ENCODE measurements at places on chromosomes 6 and 20.

DNA sequence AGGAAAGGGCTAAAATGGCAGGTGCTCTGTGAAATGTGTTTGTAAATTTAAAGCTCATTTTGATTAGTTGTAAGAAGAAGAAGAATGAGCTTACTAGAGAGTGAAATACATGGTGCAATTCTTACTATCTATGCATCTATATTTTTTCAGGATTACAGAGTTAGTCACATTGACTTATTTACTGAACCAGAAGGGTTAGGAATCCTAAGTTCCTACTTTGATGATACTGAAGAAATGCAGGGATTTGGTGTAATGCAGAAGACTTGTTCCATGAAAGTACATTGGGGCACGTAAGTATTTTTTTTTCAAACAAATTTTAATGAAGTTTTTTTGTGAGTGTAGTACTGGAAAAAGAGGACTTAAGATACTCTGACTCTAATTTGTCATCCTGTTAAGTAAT lies 99.3 kb downstream of the RTN4IP1 start:
- DNase-seq = no peak

DNA sequence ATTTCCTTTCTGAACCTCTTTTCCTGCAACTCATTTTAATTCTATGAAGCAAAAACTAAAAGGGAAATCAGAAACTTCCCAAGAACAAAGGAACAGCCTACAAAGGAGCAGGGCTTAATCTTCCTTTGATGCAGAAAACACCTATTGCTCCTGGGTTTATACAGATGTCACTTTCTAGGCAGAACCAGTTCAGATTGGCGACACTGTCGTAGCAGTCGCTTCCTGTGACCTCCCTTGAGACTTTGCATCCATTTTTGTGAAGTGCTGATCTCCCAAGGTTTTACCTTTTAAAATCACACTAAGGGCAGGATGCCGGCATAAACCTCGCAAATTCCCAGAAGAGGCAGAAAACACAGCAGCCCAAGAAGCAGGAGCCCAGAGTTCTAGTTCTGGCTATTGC lies 40.1 kb downstream of the JAG1 start:
- no peak for DNase-seq

GRCh38 chr6:47713200-47713599 lies 14.8 kb downstream of the ADGRF4 start:
- DNase-seq = no peak

- no peak for DNase-seq
Observed at GRCh38 chr6:134245041-134245440, 72.9 kb downstream of the SGK1 start.

DNA sequence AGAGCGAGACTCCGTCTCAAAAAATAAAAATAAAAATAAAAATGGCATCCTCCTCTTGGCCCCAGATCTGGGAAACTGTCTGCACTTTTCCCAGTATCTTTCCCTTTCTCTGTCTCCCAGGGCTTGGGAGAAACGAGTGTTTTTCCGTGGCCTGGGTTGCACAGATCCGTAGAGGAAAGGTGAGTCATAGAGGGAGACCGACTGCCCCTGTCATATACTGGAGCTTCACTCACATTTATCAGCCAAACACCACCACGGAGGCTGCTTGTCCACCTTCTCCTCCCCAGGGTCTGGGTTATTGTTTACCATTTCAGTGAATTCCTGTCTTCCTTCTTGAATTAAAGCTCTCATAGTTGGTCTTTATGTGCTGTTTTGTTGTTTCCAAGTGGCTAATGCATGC lies 31.9 kb upstream of the EIF2S2 start:
- no peak for DNase-seq

- DNase-seq = no peak
Observed at GRCh38 chr6:157754351-157754750, 68.7 kb upstream of the SNX9 start.

- no peak for DNase-seq
Observed at GRCh38 chr20:53708129-53708968, 114.7 kb upstream of the ZNF217 start.

- no peak for DNase-seq
Observed at GRCh38 chr6:38027685-38028373, 208.3 kb downstream of the ZFAND3 start.

GRCh38 chr6:152127432-152128165 lies 320.1 kb downstream of the ESR1 start:
- no peak for DNase-seq

- DNase-seq = no peak
Observed at GRCh38 chr20:8008733-8009132, 10.8 kb downstream of the TMX4 start.

- no peak for DNase-seq
Observed at GRCh38 chr6:108877046-108877751, 29.0 kb downstream of the ARMC2 start.

- DNase-seq = no peak
Observed at GRCh38 chr6:25180630-25181349, 98.4 kb upstream of the CARMIL1 start.

DNA sequence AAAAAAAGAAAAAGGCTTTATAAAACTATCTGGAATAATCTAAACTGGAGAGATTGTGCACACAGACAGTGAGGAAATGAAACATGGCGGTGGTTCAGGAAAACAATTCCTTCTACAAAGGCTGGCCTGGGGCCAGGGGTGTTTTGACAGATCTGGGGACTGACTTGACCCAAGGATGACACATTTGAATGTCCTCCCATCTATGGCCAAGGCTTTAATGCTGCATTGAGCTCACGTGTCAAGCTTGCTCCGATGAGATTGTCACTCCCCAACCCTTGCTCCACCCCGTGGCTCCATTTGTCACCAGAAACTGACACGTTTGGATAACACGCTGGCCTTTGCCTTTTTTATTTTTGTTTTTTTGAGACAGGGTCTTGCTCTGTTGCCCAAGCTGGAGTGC lies 156.1 kb downstream of the ZFP64 start:
- no peak for DNase-seq

GRCh38 chr6:97113170-97113569 lies 169.8 kb downstream of the MMS22L start:
- no peak for DNase-seq

- DNase-seq = peak; percentile 18
Observed at GRCh38 chr20:63102721-63103375, 96.1 kb upstream of the BHLHE23 start.

DNA sequence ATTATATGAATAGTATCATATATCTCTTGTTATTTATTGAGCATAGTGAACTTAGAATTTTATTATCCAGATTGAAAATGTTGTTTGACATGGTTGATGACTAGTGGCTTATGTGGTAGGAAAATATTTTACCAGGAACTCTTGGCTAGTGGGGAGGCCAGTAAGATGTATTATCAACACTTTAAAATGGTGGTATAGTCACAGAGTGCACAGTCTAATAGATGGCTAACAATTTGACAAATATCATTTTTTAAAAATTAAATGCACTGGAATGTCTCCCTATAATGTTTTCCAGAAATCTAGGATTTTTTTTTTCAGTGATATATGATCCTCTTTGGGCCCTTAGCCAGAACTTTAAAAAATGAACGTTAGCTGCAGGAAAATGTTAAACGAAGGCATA lies 26.9 kb upstream of the EYA4 start:
- DNase-seq = no peak

GRCh38 chr6:51778666-51779065 lies 308.7 kb downstream of the PKHD1 start:
- DNase-seq = no peak

GRCh38 chr20:35296101-35296554 lies 3.9 kb upstream of the FAM83C start:
- DNase-seq = no peak

- no peak for DNase-seq
Observed at GRCh38 chr6:114287461-114287860, 55.4 kb downstream of the HS3ST5 start.

- DNase-seq = no peak
Observed at GRCh38 chr20:53136473-53136872, 164.3 kb downstream of the TSHZ2 start.

DNA sequence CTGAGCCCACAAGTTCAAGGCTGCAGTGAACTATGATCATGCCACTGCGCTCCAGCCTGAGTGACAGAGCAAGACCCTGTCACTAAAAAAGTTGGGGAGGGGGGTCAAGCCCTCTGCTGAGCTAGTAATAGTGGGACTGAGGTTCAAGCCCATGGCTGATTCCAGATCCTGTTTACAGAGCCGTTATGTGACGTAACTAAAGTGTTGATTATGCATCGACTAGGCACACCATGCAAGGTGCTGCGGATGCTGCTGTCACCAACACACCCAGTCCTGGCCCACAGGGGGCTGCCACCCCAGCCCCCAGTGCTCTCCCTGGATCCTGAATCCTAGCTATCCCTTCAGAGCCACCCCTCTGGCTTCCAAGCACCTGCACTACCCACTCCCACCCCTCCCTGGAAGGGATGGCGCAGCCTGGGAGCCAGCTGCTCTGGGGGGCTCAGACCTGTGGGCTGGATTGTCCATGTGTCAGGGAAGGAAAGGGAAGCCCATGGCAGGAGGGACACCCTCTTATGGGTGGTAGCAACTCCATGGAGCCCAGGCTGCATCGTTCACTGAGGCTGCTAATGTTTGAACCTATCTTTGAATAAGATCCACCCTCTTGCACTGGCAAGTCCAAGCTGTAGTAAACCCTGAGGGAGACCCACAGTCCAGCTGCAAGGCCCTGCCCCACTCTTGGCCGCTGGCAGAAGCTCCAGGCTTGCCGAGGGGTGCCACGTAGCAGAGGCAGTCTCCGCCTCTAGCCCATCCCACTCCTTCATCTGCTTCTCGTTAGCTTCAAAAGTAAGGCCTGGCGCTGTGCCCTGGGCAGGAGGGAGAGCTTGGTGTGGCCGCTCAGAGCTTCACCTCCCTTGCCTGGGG lies 95.0 kb downstream of the SNX5 start:
- no peak for DNase-seq

- no peak for DNase-seq
Observed at GRCh38 chr6:55886185-55886836, 10.9 kb upstream of the BMP5 start.

- DNase-seq = no peak
Observed at GRCh38 chr6:170393807-170394399, 87.3 kb downstream of the FAM120B start.

DNA sequence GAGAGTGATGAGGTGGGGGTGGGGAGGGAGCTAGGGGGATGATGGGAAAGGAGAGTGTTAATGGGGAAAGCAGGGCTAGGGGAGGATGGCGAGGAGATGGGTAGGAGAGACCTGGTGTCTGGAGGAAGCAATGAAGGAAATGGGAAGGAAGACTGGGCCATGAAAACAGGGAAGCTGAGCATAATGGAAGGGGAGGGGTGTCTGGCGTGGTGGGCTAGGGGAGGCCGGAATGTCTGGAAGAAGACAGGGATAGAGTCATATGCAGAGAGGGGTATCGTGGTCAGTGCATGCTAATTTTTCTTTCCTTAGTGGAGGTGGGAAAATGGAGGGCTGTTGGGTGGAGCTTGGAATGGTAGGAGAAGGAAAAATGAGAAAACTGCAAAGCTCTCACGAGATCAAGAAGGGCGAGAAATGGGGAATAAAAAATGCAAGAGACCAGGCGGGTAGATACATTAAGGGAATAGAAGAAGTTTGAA lies 423 bp downstream of the KLHDC3 start:
- no peak for DNase-seq

DNA sequence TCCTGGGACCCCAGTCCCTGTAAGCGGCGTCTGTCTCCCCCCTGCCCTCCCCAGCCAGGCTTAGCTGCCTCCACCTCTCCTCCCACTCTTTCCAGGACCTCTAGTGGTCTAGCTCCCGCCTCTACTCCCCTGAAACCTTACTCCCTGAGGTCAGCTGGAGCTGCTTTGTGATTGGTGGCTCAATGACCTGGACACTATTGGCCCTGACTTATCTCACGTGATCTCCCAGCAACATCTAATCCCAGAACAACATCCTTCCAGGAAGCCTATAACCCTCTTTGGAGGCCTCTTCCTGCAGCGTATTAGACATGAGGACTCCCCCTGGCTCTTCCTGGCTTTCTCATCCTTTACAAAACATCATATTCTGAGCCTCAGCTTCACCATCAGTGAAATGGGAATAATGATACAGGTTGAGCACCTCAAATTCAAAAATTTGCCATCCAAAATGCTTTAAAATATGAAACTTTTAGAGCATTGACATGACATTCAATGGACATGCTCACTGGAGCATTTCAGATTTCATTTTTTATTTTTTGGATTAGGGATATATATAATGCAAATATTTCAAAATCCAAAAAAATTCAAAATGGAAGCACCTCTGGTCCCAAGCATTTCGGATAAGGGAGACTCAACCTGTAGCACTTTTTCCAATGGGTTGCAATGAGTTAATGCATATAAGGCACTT lies 16.3 kb upstream of the SRC start:
- DNase-seq = no peak

DNA sequence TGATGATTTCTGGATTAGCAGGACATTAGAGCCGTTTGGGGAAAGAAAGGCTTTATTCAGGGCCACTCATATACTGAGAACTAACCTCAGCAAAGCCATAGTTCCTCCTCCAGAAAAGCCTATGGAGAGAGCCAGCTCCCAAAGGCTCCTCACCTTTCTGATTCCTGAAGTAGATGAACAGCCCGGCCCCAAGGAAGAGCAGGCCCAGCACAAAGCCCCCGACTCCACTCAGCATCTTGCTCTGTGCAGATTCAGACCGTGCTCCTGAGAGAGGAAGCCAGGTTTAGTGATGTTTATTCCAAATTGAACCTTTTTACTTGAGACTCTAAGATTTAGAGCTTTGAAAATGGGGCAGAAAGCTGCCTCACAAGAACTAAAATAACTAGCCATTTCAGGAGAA lies 9.1 kb downstream of the HLA-DRB1 start:
- no peak for DNase-seq

DNA sequence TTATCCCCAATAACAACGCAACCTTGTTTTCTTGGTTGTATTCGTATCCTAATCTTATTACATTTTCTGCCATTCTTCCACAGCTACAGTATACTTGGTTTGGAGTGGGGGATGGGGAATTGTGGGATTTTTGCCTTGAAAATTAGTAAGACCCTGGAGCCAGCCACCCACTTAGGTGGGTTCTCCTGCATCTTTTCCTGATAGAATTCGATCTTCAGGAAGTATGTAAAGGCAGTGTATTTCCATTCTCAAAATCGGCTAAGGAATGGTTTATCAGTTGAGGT lies 1.1 kb downstream of the ITCH start:
- no peak for DNase-seq

- DNase-seq = no peak
Observed at GRCh38 chr6:150719099-150719766, 119.5 kb downstream of the PLEKHG1 start.

DNA sequence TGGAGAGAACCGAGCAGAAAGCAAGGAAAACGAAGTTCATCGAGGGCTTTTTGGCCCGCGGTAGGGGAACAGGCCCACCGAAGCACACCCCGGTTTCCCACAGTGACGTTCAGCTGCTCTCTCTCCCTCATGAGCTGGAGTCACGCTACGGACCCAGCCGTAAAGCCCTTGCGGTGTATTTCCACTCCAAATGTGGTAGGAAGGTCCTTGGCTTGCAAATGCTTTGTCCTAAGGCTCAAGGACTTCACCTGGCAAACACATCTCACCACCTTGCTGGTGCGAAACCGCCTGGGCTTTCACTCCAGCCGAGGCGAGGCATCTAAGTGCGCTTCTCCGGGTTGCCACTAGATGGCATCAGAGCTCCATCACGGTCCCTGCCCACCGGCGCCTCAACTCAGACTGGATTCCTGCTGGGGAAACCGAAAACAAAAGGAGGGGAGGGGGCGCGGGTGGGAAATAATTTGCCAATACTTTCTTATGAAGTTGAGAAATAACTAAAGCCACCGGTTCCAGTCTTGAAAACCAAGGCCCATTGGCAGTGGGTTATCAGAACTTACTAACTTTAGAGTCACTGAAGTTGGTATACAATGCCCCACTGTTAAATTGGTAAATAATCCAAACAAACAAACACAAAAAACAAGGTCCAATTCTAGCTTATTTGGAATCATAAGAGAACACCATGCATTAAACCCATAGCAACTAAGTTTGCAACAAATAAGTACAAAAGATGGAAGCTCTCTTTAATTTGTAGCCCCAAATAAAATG lies 13.4 kb upstream of the FOXC1 start:
- DNase-seq = peak; percentile 31
